ENCODE measurements at places on chromosomes 11 and 22.

DNA sequence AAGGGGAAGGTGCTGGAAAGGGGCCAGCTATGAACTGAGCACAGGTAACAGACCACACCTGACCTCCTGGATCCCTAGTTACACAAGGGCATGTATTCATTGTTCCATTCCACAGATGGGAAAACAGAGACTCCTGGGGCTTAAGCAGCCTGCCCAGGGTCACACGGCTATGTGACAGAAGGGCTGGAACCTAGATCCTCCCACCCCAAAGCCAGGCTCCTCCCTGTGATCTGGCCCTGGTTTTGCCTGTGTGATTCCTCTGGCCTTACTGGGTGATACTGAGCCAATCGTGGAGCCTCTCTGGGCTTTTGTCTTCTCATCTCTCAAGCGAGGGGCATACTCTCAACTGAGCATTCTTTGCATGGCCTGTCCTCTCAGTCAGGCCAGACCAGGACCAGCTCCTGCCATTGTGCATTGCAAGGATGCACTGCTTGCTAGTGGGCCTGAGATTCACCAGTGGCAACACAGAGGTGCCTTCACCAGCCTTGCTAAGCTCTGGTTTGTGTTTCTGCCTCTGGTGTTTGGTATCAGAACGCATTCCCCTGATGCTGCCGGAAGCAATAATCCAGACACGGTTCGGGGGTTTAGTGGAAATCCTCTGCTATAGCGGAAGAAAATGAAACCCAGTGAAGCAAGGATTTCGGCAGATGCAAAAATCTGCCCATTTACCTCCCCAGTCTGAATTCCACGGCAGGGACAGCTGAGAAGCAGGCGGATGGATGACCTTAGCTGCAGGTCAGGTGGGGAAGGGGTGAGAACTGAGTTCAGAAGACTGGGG is 226.6 kb downstream of the ST3GAL4 start:
- no peak for DNase-seq

- DNase-seq: no peak
These were observed 348.6 kb upstream of the ANO3 start for GRCh38 chr11:25983280-25983679.

DNA sequence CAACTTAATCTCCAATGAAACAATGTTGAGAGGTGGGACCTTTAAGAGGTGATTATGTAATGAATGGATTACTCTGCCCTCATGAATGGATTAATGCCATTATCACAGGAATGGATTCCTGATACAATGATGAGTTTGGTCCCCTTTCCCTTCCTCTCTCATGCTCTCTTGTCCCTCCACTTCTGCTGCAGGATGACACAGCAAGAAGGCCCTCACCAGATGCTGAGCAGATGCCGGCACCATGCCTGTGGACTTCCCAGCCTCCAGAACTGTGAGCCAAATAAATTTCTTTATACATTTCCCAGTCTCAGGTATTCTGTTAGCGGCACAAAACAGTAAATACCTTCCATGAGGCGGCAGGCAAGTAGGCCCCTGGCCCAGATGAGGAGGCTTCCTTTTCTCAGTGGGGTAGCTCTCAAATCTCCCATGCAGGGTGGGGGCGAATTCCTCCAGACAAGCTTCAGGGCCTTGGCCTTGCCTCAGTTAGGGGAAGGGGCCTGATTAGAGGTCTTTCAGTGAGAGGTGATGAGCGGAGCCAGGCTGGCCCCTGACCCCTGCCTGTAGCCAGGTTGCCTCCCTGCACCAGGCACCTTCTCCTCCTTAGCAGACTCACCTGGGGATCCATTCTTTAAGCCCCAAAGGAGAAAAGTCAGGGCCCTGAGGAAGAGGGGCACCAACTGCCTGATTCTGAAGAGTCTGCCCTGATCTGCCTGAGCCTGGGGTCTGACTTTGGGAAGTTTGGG is 86.0 kb downstream of the RRM1 start:
- DNase-seq: no peak

DNA sequence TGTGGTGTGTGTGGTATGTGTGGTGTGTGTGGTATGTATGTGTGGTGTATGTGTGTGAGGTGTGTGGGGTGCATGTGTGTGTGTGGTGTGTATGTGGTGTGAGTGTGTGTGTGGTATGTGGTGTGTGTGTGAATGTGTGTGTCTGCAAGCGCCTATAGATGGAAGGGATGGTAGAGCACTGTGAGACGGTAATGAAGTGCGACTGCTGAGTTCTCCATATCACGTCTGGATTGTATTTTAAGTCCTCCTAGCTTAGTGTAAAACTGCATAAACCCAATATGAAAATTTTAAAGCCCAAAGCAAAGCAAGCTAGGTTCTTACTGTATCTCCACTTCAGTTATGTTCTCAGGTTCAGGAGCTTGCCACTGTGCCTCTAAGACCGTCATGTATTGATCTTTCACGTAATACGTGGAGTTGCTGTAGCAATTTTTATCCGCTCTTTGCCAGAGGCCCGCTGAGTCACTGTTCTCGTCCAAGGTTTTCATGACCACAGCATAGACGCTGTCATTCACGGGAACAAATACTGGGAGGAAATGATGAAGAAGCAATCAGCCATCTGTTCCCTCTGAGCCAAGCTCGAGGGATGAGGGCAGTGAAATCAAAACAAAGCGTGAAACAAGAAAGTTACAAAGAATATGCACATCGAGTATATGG is 5.5 kb downstream of the PLET1 start:
- no peak for DNase-seq

DNA sequence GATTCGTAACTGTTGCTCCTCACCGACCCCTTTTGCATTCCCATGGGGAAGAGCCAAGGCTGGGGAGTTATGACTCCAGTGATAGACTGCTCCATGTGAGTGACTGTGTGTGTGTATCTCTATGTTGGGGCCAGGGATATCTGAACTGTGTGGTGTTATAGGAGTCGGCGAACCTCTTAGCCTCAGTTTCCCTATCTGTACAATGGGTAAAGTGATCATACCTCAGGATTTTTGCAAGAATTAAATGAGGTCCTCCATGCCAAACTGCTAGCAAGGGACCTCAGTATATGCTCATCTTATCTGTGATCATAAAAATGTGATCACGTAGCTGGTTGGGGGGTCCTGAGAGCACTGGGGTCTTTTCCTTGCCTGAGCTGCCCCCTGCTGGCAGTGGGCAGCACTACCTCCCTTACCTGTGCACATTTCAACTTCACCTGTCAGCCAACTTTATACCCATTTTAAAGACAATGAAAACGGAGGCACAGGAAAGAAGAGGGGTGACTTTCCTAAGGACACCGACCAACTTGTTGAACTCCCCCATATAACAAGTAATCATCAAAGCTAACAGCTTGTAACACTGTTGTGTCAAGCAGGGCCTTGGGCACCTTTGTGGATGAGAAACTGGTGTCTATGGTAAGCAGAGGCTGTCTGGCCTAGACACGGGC is 1.4 kb upstream of the DPP3 start:
- DNase-seq: peak; percentile 45

DNA sequence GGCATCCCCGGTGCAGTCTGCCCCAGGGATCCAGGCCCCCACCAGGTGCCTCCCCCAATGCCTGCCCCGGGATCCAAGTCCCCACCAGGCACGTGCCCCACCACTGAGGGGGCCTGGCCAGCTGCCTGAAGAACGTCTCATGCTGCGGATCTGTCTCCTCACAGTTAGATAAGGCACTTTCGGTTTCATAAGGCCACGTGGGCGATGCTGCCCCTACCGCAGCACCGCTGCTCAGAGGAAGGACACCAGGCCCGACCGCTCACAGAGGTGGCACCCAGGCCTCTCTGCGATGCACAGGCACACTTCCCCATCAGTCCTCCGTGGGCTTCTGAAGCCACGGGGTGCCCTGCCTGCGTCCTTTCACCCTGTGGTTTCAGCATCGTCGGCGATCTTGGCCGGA is 68.1 kb upstream of the BID start:
- no peak for DNase-seq

DNA sequence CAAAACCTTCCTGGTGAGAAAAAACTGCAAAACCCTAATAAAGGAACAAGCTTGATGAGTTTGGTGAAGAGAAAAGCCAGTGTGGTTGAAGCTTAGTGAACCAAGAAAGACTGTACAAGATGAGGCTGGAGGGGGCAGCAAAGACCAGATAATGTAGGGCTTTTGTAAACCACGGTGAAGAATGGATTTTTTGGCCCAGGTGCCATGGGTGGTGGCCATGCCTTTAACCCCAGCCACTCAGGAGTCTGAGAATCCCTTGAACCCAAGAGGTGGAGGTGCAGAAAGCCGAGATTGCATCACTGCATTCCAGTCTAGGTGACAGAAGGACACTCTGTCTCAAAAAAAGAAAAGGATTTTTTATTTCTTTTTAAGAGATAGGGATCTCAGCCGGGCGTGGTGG is 5.0 kb upstream of the ZDHHC5 start:
- DNase-seq: no peak

DNA sequence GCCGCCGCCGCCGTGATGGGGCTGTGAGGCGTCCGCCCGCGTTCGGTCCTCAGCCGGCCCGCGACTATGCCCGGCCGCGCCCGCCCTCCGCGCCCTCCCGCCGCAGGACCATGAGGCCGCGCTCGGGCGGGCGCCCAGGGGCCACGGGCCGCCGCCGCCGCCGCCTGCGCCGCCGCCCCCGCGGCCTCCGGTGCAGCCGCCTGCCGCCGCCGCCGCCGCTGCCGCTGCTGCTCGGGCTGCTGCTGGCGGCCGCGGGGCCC is 215 bp downstream of the ZNRF3 start:
- DNase-seq: no peak

GRCh38 chr11:7749456-7749855 is 43.2 kb upstream of the OVCH2 start:
- no peak for DNase-seq

DNA sequence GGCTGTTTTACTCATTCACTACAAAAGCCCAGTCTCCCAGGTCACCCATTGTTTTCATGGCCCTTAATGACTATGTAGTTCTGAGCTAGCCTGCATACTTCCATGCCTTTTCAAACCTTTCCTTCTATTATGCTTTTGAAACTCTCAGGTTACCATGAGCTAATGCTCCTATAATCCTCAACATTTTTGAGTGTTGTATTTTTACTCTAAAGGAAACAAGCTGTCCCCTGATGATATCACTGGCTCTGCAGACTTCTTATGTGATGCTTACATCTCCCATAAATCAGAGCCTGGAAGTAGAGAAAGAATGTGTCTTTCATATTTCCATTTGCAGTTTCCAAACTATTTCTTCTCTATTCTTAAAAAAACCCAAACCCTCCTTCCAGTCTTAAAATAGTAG is 159.0 kb upstream of the RAG2 start:
- DNase-seq: no peak

DNA sequence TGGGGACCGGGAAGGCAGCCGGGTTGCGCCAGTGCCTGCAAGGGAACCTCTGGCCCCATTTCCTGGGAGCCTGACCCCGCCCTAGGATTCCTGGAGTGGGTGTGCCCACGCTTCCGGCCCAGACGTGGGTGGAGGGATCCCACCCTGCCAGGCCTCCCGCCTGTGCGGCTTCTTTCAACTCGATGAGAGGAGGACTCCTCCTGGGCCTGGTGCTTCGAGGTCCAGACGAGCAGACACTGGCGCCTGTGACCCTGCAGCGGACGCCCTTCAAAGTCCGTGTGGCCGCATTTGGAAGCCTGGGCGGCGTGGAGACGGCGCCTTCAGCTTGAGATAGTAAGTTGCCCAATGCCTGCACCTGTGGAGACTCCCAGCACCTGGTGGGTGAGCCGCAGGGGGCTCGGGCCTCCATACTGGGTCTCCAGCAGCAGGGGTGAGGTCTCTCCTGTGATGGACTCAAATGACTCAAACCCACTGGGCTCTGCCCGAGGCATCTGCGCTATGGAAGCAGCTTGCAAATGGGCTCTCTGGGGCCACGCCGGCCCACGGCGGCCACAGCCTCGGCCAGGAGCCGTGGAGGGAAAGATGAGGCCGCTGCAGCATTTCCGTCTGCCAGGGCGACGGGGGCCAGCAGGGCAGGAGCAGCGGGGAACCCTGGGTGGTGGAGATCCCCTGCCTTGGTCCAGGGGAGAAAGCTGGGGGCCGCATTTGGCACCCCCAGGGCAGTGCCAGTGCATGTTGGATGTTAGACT is 64.3 kb upstream of the PPARA start:
- DNase-seq: no peak

GRCh38 chr22:39205344-39206021 is 39.3 kb downstream of the PDGFB start:
- DNase-seq: no peak

GRCh38 chr11:64028398-64029115 is 7.2 kb upstream of the FLRT1 start:
- peak; percentile 87 for DNase-seq

DNA sequence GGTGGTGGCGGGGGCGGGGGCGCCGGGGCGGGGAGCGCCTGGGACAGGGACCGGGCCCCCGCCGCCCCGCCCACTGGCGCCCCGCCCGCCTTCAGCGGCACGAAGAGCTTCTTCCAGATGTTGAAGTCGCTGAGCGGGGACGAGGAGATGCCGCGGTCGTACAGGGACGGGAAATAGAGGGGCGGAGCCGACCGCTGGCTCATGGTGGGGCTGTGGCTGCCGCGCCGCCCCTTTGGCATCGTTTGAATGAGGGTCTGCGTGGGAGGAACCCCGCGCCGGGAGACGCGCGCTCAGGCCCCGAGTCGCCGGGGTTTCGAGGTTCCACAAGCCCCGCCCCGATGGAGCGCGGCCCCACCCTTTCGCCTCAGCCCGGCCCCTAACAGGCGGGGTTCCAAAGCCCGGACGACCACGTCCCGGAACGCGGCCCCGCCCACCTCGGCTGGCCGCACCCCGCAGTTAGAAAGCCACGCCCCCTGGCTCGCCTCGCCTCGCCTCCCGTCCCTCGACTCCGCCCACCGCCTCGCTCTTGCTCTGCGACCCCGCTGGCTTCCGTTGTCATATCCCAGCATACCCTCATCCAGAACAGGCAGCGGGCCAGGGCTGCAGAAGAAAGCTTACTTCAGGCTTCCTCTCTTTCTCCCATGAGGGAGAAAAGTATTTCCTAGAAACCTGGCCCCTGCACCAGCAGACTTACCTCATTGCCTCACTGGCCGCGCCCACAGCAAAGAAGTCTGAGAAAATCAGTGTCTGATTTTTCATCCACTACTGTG is at the start of gene C11orf91:
Gene C11orf91 (minus strand): TSS at position 325 of the 770 bp plus-strand sequence. CDS start 86 bp downstream, at position 239.
- peak; percentile 100 for DNase-seq

GRCh38 chr11:67312187-67313021 is 9.1 kb downstream of the SSH3 start:
- DNase-seq: no peak

GRCh38 chr11:121540627-121541026 is 87.9 kb upstream of the SORL1-AS1 start:
- DNase-seq: no peak

DNA sequence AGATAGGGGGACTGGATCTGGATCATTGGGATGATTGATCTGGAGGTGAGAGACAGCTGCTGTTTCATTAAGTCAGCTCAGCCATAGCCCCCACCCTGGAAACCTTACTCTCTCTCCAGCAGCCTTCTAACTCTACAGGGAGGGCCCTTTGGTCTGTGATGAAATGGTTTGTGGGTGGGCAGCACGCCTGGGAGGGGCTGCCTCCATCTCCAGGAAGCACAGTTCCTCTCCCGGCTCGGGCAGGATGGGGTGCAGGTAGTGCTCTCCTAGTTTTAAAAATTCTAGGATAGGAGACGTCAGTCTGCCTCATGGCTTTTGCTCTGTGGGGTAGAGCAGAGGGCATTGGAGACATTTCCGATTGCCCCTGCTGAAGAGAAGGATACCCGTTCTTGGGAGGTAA is 89.7 kb downstream of the CEP164 start:
- DNase-seq: no peak
